Coronary artery (tissue), 2 donors: ENCODE measurements at places on chromosomes 1 and 21.

DNA sequence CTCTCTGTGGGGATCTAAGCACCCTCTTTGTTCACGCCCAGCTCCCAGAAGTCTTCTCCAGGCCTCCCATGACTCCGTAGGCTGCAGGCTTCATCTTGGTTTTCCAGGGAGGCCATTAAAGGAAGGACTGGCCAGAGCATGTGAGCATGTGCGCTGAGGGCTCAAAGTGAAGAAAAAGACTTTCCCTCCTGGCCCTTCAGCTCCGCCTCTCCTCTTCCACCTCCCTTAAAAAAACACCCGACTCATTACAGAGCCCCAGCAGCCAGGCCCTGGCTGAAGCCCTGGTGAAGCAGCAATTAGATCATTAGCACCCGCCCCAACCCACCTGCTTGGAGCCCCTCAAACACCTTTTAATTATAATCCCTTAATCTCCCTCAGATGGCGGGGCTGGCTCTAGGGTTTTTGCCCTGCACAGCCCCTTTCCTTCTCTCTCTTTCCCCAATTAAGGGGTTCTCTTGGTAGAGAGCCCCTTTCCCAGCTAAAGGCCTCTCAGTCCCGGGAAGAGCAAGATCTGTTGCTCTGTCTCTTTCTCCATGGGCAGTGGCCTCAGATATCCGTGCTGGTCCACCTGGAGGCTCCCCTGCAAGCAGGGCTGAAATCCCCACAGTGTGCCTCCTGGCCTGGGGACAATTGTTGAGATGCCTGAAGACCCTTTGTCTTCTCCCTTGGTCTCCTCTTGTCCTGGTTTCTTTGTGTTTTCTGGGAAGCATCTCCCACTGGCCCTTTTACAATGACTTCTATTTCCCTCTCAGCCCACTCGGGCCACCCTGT lies 30.5 kb downstream of the RHBG start:
- DNase-seq, result no peak

DNA sequence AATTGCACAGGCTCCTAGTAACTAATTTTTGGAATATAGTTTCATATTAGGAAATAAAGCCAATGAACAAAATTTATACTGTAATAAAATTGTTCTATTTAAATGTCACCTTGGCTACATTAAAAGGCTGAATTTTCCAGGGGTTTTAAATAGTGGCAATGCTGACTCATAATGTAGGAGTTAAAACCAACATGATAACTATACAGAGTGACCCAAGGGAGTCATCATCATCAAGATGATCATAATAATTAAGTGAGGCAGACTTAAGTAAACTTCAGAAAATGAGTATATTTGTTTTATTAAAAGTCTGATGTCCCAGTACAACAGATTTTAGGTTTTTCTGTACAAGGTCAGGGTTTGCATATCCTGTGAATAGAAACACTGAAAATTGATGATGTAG lies 183.4 kb downstream of the PLPPR4 start:
- no peak for DNase-seq

DNA sequence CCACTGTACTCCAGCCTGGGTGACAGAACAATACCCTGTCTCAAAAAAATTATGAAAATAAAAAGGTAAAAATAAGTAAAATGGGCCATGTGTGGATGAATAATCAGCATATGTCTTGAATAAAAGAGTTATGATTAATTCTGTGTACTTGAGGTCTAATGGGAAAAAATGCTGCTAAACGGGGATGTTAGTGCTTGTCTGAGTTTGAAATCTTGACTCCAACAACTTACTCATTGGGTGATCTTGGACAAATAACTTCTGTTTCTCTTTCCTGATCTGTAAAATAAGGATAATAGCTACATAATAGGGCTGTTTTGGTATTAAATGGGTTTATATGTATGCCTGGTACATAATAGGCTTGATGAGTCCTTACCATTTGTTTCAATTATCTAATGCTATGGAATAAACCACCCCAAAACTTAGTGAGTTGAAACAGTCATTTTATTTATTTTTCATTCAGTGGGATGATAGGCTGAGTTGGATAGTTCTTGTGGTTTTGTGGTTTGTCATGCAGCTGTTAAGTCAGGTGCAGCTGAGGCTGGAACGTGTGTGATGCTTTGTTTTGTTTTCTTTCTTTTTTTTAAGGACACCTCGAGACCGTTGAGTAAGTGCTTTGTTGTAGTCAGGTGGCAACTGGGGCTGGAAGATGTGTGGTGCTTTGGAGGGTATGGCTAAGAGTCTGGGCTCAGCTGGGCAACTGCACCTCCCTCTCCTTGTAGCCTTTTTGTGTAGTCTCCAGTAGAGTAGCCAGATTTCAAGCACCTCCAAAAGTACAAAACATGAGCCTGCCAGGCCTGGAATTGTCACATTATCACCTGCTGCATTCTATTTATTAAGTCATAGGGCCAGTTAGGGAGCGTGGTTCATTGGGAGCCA lies 4.9 kb downstream of the MDM4 start:
- no peak for DNase-seq

GRCh38 chr1:99634971-99635624 lies 10.8 kb upstream of the PALMD start:
- DNase-seq, result no peak

DNA sequence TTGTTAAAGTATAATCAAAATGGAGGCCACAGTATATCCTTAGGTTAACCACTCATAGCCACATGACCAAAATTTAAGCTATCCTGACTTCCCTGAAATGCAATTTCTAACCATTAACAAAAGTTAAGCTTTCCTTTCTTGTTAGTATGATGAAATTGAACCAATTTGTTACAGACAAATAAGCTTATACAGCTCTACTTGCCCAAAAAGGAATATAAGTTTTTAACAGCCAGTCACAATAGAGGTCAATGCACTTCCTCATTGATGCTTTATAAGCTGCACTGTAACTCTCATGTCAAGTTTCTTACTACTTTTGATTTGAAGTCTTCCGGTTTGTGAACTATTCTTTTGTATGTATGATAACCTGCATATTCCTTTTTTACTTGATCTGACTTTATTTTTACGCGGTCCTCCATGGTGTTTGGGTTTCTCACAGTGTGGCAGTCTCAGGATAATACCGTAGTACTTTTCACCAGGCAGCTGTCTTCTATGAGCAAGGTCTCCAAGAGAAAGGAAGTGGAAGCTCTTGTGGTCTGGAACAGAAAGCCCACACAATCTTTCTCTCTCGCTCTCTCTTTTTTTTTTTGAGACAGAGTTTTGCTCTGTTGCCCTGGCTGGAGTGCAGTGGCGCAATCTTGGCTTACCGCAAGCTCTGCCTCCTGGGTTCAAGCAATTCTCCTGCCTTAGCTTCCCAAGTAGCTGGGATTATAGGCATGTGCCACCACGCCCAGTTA lies 331.6 kb downstream of the SRGAP2C start:
- DNase-seq, result no peak
